ENCODE measurements at places on chromosomes 13 and 19.
A peak's percentile ranks its signal among the peaks of the same experiment; 100 is the strongest.

- no peak for DNase-seq
These were observed 105.3 kb downstream of the STARD13 start for GRCh38 chr13:33180122-33180804.

- DNase-seq = peak; percentile 88
These were observed 15.3 kb downstream of the IZUMO2 start for GRCh38 chr19:50147462-50148423.

DNA sequence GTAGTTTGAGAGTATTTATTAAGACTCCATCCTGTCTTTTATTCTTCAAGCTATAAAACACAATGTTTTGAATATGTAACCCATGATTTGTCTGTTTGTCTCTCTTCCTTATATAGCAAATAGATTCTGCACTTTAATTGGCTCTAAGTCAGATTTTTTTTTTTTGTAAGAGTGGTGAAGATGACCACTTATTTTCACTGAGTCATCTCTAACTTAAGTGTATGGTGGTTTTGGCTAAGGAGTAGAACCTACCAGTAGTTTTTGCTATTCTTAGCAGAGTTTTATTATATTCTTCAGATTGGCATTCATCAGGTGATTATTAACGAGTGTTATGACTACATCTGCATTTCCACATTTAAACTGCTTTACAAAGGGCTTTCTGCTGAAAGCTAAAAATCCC is 194.7 kb downstream of the LMO7 start:
- no peak for DNase-seq

- no peak for DNase-seq
These were observed 2744.8 kb upstream of the PCDH20 start for GRCh38 chr13:64160479-64160878.

DNA sequence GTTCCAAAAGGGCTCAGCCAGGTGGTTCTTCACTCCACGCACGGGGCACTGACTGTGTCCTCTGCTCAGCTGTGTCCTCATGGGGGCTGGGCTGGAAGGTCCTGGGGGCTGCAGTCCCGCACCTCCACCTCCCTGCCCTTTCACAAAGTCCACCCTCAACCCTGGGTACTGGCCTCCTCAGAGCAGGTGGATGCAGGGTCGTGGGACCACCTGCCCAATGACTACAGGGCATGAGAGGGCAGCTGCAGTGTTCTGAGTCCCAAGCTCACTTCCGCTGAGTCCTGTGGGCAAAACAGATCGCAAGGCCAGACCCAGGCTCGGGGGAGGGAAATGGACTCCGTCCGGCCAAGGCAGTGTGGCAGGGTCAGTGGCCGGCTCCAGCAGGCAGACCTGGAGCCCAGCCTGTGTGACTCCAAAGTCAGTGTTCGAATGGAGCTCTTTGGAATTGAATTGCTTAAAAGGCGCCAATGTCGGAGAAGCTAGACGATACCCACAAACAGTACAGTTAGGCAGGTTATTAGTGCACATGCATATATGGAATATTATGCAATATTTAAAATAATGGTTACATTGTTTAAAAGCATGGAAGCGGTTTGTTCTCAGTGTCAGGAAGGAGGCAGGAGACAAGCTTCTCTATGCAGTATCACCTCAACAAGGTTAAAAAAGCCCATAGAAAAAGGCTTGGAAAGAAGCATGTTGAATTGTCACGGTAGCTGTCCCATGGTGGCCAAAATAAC is 54.8 kb downstream of the MCF2L start:
- no peak for DNase-seq

GRCh38 chr13:33284031-33284430 is 1.5 kb downstream of the STARD13 start:
- no peak for DNase-seq

- no peak for DNase-seq
These were observed 4.2 kb downstream of the DYRK1B start for GRCh38 chr19:39829702-39830275.

DNA sequence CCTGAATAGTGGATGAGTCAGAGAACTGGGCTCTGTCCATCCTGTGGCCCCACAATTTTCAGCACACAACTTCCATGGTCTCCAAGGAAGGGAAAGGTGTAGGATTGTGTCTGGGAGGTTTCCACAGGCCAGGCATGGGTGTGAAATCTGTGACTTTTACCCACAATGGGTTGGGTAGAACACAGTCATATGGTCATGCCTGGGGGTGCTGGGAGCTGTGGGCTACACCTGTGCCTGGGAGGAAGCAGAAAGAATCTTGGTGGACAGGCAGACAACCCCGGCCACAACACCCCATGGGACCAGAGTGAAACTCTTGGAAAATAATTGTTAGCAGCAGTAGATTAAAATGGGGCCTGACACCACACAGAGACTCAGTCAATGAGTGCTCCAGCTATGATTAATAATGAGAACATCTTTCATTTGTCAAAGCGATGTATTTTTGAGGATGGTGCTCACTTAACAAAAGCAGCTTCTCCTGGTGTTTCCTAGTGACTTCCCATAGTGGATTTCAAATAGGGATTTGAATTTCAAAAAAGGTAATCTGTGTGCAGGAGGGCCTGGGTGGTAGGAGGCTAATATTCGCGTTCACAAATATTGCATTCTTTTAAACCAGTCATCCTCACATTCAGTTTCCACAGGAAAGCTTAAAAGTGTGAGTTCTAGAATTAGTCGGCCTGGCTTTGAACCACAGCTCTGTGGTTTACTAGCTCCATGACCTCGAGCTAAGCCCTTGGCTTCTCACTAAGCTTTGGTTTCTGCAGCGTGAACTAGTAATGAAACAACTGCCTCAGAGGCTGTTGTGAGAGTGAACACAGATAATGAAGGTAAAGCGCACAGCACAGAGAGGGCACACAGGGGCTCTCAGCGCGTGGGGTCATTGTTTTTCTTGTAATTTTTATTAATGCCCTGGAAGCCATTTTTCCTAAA is 89.3 kb upstream of the UQCRFS1 start:
- DNase-seq = no peak

GRCh38 chr13:78054157-78054556 is 135.5 kb upstream of the EDNRB start:
- DNase-seq = no peak

- no peak for DNase-seq
These were observed 35.6 kb downstream of the NDFIP2 start for GRCh38 chr13:79516595-79516994.

DNA sequence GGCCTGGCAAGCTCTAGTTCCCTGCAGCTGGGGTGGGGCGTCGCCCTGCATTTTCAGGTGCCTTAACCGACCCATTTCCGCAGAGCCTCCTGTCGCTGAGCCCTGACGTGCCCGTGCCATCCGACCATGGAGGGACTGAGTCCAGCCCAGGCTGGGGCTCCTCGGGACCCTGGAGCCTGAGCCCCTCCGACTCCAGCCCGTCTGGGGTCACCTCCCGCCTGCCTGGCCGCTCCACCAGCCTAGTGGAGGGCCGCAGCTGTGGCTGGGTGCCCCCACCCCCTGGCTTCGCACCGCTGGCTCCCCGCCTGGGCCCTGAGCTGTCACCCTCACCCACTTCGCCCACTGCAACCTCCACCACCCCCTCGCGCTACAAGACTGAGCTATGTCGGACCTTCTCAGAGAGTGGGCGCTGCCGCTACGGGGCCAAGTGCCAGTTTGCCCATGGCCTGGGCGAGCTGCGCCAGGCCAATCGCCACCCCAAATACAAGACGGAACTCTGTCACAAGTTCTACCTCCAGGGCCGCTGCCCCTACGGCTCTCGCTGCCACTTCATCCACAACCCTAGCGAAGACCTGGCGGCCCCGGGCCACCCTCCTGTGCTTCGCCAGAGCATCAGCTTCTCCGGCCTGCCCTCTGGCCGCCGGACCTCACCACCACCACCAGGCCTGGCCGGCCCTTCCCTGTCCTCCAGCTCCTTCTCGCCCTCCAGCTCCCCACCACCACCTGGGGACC is 1.2 kb downstream of the ZFP36 start:
- peak; percentile 54 for DNase-seq

GRCh38 chr19:3441986-3442329 is 38.4 kb downstream of the SMIM24 start:
- no peak for DNase-seq

DNA sequence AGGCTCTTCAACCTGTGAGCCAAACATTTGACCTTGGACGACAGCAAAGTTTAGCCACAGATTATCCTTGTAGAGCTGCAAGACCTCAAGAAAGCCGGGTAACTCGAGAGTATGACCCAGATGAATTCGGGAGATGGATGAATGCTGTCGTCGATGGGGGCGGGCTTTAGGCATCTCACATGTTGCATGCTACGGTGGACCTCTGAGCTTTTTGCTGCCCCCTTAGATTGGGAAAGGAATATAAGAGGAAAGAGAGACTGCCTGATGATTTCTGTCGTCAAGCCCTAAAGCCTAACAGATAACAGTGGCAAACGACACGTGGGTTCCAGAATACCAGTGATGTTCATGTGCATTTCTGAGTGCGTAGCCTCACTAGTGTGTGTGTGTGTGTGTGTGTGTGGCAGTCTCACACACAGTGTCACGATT is 730 bp upstream of the ABCC4 start:
- no peak for DNase-seq

DNA sequence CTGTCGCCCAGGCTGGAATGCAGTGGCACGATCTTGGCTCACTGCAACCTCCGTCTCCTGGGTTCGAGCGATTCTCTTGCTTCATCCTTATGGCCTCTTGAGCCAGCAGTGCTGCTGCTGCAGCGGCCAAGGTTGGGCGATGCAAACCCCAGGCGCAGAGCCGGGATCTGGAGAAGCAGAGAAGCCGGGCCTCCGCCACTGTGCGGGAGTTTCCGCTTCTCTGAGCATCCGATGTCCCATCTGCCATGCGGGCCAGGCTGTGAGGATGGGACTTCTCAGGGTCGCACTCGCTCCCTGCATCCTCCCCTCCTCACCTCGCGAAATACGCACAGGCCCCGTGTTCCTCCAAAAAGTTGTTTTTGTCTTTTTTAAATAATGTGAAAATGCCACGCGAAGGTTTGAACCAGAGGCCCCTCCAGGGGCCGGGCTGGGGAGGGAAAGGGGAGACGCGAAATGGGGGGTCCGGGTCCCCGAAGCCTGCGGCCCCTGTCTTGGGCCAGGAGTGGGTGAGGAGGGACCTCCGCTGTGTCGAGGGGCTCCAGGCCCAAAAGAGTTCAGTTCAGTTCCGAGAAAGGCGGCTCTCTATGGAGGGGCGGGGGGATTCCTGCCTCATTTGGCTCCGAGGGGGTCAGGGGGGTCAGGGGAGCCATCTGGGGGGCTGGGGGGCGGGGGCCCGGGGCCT is 15.9 kb downstream of the CYTH2 start:
- DNase-seq = no peak

DNA sequence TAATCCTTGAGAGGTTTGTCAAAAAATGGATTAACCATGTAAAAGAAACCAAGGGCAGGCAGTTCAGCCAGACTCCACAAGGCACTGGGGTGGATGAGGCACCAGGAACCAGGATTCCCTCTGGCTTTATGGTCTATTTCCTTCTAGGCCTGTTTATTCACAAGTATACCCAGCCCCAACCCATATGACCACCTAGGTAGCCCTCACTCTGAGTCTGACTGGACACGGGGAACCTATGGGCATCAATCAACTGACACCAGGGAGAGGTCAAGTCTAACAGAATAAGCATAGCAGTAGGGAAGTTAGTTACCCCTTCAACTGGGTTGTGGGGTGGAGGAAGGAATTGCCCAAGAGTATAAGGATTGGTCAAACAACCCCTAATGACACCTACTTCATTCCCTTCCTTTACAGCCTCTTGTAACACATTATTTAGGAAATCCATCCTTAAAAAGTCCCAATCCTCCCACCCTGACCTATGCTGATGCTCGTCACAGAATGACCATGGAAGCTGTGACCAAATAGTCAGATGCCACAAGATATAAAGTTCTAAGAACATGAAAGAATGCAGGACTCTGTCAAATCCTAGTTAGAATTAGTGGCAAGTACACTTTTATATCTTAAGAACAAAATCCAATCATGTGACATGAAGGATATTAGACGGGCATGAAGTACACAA is 31.7 kb downstream of the PEG3 start:
- no peak for DNase-seq

Measured in colonic mucosa (tissue), 4 donors.